ENCODE measurements at places on chromosomes 1 and 21.
A peak's percentile ranks its signal among the peaks of the same experiment; 100 is the strongest.

DNA sequence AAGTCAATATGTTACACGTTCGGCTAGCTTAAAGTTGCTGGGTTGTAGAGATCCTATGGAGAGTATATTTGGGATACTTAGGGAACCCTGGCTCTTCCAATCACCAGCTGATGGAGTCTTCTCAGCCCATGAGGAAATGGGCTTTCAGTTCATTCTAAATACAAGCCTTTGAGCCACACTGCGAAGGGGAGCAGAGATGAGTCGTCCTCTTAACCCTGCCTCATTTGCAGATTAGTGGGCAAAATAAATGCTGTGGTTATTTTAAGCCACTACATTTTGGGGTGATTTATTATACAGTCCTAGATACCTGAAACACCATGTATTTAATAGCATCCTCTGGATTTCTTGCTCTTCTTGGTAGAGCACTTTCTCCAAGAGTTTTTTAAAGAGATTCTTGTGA lies 19.0 kb upstream of the VCAM1 start:
- no peak for DNase-seq

GRCh38 chr21:14243874-14244273 lies 27.9 kb downstream of the RBM11 start:
- no peak for DNase-seq

- no peak for DNase-seq
These were observed 8.7 kb upstream of the GADD45A start for GRCh38 chr1:67676287-67676686.

DNA sequence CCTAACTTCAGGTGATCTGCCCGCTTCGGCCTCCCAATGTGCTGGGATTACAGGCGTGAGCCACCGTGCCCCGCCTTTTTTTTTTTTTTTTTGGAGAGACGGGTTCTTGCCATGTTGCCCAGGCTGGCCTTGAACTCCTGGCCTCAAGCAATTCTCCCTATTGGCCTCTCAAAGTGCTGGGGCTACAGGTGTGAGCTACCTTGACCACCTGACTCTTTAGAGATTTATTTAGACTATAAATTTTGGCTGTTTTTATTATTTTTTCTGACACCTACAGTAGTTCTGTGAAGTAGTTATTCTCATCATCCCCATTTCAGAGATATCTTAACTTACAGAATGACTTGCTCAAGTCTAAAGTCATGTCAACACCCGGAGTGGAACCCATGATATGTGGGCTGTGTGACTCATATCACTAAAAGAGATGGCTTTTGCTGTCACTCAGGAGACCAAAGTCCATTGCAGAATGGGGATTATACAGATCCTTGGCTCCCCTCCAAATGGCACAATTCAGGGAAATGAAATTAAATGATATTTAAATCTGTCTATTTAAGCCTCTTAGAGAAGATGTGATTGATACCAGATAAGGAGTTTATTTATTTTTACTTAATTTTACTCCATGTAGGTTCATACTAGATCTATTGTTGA lies 93.2 kb downstream of the CTH start:
- no peak for DNase-seq

- DNase-seq, result no peak
These were observed 16.6 kb upstream of the KLHDC7A start for GRCh38 chr1:18463984-18464664.

DNA sequence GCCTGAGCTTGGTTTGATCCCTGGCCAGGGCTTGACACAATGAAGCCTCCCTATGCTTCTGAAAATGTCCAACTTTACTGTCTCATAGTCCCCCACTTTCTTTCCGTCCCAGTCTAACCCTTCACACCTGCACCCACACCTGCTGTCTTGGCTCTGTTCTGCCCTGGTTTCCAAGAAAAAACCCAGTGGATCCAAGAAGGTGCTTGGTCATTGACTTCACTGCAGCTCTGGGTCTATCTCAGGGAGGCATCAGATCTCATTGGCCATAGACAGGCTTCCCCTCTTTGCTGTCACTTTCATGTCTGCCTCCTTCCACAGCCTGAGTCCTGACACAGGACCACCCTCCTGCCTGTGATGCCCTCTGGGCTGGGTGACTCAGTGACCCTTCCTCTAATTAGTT lies 37.8 kb upstream of the ETV3 start:
- no peak for DNase-seq

DNA sequence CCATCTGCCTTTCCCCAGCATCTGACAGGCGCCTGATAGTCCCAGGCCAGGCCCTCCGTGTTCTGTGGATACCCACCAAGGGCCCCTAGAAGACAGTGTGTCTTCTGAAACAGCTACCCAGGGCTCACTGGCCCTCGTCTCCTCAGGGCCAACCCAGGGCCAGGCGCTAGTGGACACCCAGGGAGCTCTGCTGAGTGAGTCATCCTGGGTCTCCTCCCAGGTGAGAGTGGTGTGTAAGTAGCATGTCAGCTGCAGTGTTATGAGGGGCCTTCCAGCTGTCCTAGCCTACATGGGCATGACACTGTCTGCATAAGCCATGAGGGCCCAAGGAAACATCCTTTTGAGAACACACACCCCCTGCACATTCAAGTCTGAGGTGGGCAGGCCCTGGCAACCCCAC lies 36.7 kb downstream of the CHD5 start:
- no peak for DNase-seq

GRCh38 chr1:201565771-201566528 lies 27.0 kb downstream of the NAV1 start:
- DNase-seq, result no peak

DNA sequence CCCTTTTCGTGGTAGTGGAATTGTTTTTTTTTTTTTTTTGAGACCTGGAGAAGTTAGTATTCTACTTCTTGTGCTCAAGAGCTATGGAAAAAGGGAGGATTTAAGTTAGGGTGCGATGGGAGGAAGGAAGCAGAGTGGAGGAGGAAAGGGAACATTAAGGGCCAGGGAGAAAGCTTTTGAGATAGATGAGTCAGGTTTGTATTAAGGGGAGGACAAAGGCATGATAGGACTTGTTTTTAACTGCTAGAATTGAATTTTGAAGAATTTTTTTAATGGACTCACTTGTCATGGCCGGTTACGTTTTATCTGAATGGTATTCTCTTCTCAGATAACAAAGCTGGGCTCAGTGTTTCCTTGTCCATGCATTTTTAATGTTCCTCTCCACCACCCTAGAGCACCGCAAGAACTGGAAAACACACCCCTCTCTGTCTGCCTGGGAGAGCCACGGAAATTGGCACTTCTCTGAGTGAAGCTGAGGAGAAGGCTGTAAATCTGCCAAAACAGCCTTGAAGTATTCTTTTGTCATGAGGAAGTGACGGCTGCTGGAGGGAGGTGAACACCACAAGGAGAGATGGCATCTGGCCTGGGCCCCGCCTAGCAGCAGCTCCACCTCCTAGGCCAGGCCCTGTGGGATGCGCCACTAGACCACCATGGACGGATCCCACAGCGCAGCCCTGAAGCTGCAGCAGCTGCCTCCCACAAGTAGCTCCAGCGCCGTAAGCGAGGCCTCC lies 3.5 kb downstream of the NIPAL3 start:
- DNase-seq, result peak; percentile 46

DNA sequence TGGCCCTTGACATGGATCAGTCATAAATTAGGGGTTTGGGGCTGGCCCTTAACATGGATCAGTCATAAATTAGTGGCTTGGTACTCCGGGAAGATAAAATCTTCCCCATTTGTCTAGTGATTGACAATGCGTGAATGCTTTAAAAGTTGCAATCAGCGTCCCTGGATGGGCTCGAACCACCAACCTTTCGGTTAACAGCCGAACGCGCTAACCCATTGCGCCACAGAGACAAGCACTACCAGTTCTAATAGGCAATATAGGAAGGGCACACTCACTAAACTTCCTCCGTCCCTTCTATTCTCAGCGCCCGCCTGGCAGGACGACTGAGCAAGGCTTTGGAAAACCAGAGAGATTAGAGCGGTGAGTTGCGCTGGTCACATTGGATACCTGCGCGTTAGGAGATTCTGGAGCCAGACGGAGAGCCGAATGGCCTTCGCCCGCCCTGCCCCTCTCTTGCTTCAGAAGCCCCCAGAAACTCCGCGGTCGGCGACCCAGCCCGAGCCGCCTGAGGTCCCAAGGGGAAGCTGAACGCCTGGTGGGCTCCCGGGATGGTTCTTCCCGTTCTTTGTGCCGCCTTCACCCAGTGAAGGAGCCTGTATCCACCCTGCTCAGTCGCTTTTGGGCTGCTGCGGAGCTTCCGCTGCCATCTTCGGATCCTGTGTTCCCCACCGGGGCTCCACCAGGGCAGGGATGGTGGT lies 235.9 kb downstream of the FAM72C start:
- no peak for DNase-seq

GRCh38 chr1:176626572-176627061 lies 163.6 kb downstream of the PAPPA2 start:
- no peak for DNase-seq

DNA sequence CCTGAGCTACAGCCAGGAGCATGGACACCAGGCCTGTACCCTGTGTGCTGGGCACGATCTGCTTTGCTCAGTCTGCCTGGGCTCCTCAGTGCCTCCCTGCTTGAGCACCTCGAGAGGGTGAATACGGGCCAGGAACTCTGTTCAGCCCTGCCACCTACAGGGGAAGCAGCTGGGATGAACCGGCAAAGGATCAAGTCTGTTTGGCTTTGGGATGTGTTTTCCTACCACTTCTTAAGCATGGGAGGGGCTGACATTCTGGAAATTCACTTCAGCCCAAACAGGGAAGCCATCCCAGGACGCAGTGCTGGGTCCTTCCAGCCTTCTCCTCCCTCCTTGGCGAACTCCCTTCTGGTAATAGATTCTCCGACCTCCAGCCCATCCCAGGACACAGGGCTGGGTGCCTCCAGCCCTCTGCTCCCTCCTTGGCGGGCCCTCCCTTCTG lies 55.8 kb upstream of the SELENON start:
- DNase-seq, result no peak

- no peak for DNase-seq
These were observed 84.0 kb upstream of the IVNS1ABP start for GRCh38 chr1:185401019-185401418.

DNA sequence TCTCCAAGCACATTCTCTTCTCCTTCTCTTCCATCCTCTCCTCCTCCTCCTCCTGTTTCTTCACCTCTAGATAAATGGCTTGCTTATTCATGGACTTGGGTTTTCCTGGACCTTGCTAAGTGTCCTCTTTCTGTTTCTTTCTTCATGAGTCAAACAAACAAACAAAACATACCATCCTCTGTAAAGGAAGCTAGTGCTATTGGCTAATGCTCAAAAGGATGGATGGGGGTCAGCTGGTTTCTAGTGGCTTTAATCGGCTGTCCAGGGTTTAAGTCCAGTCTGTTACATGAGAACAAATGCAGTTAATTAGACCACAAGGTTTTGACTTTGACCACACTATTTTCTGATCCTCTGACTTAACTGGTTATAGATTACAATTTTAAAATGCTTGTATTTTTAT lies 83.8 kb upstream of the TSPAN2 start:
- DNase-seq, result no peak

- DNase-seq, result no peak
These were observed 35.6 kb upstream of the RGS18 start for GRCh38 chr1:192122668-192123067.

DNA sequence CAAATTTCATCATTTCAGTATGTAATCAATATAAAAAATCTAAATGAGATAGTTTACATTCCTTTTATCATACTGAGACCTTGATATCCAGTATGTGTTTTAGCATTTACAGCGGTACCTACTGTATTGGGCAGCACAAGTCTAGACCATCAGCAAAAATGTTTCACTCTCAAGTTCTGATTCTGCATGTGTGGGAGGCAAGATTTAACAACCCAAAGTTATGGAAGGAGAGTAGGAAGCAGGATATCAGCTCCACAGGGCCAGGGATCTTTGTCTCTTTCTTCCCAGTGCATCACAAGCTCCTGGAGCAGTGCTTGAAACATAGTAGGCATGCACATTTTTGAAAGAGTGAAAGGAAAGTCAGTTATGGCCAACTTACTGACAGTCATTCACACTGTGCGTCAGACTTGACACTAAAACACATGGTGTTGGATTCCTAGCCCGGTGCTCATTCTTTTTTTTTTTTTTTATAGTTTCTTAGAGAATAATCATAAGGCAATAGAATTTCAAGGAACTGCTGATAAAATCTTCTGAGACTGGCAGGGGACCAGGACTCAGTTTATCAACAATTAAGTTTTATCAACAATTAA lies 6.1 kb downstream of the TENT5C start:
- DNase-seq, result no peak

- no peak for DNase-seq
These were observed 104.0 kb upstream of the PPM1J start for GRCh38 chr1:112818990-112819689.

DNA sequence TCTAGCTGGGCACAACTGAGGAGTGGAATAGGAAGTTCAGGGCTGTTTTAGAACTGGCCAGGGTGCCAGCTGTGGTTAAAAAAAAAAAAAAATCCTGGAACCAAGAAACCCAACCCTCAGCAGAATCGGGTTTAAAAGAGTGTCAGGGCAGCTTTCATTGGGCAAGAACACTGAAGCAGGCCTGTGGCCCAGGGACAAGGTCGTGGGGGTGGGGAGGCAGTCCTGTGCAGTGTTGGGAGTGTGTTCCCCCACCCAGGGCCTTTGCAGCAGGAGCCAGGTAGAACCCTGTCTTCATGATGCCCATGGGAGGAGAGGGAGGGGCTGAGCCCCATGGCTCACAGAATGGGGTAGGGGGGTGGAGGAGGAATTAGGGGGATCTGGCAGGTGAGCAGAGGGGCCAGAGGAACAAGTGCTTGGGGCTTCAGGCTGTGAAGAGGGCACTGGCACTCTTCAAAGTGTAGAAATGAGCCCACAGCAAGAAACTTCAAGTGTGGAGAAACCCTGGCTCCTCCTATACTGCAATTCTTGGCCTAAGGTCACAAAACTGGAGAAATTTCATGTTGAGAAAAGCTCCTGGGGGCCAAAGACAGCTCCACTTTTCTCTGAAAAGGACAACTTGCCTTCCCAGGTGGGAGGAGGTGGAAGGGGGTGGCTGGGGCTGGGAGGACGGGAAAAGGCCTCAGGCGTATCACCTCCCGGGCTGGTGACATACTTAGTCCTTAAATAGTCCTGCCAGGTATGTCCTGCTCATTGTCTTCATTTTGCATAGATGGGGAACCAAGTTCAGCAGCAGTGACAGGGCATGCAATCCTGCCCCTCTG lies 39.3 kb downstream of the KIAA1614 start:
- DNase-seq, result no peak

DNA sequence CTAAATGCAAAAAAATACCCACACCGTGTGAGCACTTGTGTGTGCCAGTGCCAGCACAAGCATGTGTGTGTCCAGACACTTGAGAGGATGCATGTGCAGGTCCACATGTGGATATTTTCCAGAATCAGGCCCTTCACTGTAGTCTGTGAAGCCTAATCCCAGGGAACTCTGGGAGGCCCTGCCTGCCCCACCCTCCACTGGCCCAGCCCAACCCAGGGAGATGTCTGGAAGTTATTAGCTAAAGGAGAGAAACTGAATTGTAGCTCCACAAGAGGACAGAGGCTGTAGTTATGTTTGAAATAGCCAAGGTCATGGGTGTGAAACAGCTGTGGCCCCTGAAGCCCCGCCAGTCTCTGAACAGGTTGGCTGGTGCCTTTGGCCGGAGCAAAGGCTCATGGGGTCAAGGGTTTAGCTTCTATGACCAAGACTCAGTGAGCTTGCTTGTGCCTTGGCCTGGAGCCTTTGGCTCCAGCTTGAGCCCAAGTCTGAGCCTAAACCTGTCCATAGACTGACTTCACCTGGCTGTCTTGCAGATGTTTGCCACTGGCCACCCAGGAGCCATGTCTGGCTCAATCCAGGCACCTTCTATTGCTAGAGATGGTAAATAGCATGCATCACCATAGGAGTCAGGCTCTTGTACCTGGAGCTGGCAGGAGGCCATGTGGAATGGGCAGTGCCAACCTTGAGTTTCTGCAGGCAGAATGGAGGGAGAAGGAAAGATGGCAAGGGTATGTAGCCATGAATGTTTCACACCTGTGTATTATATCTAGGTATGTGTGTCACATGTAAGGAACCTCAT lies 69.9 kb downstream of the TMEM53 start:
- no peak for DNase-seq

GRCh38 chr1:192980856-192981255 lies 78.3 kb downstream of the UCHL5 start:
- no peak for DNase-seq

Measured in amygdala (tissue), 56 donors.